ENCODE measurements at places on chromosomes 11 and 22. TPM values are rescaled to one million over a fixed set of nuclear protein-coding genes. Genes with fewer than 3 reads are reported as not detected.

DNA sequence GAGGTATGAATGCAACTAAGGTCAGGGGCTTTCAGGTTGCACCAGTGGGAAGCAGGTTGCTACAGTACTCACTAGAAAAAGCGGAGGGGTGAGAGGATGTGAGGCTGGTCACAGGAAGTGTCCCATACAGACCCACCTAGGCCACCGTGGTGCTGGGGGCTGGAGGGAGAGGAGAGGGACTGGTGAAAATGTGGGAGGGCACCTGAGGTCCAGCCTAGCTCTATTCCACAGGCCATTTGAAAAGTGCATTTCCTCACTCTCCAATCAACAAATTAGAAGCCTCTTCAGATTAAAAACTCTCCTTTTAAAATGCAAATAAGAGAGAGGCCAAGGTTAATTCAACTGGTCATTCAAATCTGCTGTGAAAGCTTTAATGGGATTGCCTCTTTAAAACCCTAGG lies 38.6 kb upstream of the NCAM1 start:
- DNase-seq, result no peak
- H3K4me1 ChIP-seq, result no peaks in the 10 kb centered on the region
- H3K4me3 ChIP-seq, result no peak overlapping the region
- H3K27me3 ChIP-seq, result no peaks in the 10 kb centered on the region
- H3K27ac ChIP-seq, result no peak overlapping the region
- H3K36me3 ChIP-seq, result no peaks in the 10 kb centered on the region

DNA sequence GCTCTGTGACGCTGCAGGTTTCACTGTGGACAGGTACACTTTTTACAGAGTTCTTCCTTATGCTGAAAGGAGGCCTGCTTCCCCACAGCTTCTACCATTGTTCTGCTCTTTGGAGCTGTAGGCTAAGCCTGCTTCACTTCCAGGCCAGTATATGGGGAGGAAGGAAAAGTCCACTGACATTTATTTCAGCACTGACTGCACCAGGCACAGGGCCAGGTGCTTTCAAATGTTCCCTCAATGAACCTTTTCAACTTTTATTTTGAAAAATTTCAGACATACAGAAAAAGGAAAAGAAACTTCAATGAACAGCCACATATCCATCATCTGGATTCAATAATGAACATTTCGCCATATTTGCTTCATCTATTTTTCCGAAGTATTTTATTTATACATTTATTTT lies 22.0 kb downstream of the POU2F3 start:
- H3K27me3 ChIP-seq, result no peaks in the 10 kb centered on the region
- no peaks in the 10 kb centered on the region for H3K36me3 ChIP-seq
- no peak overlapping the region for H3K4me3 ChIP-seq

DNA sequence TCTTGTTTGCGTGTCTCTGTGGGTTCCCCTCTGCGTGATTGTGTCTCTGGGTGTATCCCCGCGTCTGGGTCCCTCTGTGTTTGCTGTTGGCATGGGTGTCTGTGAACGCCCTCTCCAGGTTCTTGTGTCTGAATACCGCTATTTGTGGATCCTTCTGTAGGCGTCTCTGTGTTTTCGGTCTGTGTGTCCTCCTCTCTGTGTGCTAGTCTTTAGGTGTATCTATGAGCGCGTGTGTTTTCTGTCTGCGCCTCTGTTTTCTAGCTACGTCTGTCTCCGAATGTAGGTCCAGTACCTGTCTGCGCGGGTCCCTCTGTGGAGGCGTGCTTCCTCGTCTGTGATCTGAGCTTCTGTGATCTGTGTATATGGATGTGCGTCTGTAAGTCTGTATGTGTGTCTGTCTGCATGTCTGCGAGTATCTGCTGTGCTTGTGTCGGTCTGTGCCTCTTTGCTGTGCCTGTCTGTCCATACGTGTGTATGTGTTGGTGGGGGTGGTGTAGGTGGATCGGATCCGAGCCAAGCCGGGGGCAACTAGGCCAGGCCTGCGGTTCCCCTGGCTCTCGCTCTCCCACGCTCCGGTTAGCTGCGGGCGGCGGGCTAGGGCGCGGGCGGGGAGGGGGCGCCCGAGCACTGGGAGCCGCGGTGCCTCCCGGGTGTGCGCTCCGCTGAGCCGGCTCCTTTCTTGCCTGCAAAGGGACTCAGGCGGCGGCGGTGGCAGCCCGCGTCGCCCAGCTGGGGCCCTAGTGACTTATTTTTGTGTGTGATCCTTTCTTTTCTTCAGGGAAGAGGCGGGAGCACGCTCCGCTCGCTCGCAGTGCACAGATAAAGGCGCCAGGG lies 105.3 kb upstream of the E2F8 start:
- H3K36me3 ChIP-seq, result no peaks in the 10 kb centered on the region
- peak overlapping the region; percentile 64 for H3K4me3 ChIP-seq
- H3K4me1 ChIP-seq, result peaks cover 8% of the 10 kb centered on the region
- H3K27ac ChIP-seq, result no peak overlapping the region
- H3K27me3 ChIP-seq, result no peaks in the 10 kb centered on the region
- no peak for DNase-seq

DNA sequence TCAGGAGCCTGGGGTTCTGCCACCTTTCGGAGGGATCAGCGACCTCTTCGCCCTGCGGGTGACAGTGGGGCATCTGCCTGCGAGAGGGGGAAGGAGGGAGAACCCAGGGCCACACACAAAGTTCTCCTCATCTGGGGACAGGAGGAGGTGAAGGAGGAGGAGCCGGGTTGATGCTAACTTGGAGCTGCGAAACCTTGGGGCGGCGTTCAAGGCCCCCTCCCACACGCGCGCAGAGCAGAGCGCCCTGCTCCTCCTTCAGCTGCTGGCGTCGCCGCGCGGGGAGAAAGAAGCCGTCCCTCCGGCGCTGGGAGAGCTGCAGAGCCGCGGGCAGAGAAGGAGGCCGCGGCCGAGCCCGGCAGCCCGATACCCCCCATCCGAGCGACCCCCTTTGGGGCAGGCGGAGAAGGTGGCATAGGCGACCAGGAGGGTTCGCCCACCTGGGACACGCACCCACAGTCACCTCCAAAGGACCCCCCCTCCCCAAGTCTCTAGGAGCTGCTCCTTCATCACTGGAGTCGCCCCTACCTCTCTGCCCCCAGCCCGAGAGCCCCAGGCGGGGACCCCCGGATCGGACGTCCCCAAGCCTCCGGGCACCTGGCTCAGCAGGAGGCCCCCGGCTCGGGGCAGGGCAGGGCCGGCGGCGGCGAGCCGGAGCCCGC lies at the start of gene RASD2:
Gene RASD2, plus strand, starts transcription at position 237 of the 659 bp plus-strand sequence. CDS start 5,979 bp downstream, outside the sequence.
- H3K36me3 ChIP-seq, result no peaks in the 10 kb centered on the region
- DNase-seq, result no peak
- H3K27me3 ChIP-seq, result no peaks in the 10 kb centered on the region
- H3K4me1 ChIP-seq, result peaks cover 13% of the 10 kb centered on the region

- H3K27ac ChIP-seq, result no peak overlapping the region
- no peaks in the 10 kb centered on the region for H3K27me3 ChIP-seq
- H3K4me1 ChIP-seq, result peaks cover 59% of the 10 kb centered on the region
- DNase-seq, result no peak
- H3K4me3 ChIP-seq, result no peak overlapping the region
Measured at GRCh38 chr11:73135346-73136284, 6.5 kb downstream of the FCHSD2 start.

DNA sequence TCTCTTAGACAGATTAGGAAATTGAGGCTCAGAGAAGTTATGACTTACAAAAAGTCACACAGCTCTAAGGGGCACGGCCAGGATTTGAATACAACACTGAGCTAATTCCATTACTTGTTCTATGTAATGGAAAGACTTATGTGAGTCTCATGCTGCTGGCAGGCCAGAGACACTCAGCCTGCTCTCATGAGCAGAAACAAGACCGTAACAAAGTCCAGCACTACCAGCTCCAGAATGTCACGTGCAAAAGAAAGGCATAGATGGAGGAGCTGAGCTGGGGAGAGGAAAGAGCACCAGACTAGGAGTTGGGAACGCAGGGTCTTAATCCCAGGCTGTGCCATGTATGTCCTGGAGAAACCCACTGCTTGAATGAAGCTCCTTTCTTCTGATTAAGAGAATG lies 1.8 kb downstream of the CHRDL2 start:
- H3K4me3 ChIP-seq, result no peak overlapping the region
- no peak for DNase-seq
- no peak overlapping the region for H3K27ac ChIP-seq
- H3K27me3 ChIP-seq, result no peaks in the 10 kb centered on the region

- H3K27me3 ChIP-seq, result no peaks in the 10 kb centered on the region
- H3K4me3 ChIP-seq, result no peak overlapping the region
- H3K27ac ChIP-seq, result no peak overlapping the region
- H3K4me1 ChIP-seq, result no peaks in the 10 kb centered on the region
Measured at GRCh38 chr11:64597671-64598101, 6.7 kb downstream of the SLC22A12 start.

- no peaks in the 10 kb centered on the region for H3K27me3 ChIP-seq
- no peaks in the 10 kb centered on the region for H3K4me1 ChIP-seq
- no peak overlapping the region for H3K4me3 ChIP-seq
- no peaks in the 10 kb centered on the region for H3K36me3 ChIP-seq
Measured at GRCh38 chr11:60389279-60389910, 6.9 kb upstream of the MS4A14 start.

DNA sequence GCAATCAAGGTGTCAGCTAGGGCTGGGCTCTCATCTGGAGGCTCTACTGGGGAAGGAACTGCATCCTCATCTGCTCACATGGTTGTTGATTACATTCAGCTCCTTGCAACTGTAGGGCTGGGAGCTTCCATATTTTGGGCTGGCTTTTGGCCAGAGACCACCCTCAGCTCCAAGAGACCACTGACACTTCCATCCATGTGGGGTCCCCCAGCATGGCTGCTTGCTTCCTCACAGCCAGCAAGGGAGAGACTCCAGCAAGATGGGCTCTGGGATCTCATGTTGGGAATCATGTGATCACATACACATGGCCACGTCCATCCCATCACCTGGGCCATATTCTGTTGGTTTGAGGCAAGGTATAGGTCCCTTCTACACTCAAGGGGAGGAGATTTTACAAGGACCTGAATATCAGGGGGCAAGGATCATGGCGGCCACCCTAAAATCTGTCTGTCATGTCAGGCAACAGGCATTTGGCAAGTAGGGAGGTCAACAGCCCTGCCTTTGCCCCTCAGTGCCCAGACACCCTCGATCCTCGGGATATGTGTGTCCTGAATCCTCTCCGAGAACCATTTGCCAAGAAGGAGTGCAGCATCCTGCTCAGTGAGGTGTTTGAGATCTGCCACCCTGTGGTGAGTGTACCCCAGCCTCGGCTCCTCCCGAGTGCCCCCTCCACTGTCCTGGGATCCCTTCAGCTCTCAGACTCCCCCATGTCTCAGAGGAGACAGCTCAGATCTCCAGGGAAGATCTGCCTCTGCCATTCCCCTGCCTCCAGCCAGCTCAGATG lies 48.7 kb downstream of the OTOG start:
- H3K4me1 ChIP-seq, result no peaks in the 10 kb centered on the region
- H3K4me3 ChIP-seq, result no peak overlapping the region
- H3K27ac ChIP-seq, result no peak overlapping the region
- no peak for DNase-seq
- H3K27me3 ChIP-seq, result no peaks in the 10 kb centered on the region
- no peaks in the 10 kb centered on the region for H3K36me3 ChIP-seq

- no peaks in the 10 kb centered on the region for H3K27me3 ChIP-seq
- H3K4me3 ChIP-seq, result no peak overlapping the region
- no peaks in the 10 kb centered on the region for H3K4me1 ChIP-seq
- no peak for DNase-seq
Measured at GRCh38 chr22:34326901-34327300, 406.6 kb upstream of the LARGE1 start.

- H3K36me3 ChIP-seq, result peaks cover 38% of the 10 kb centered on the region
- no peak for DNase-seq
- no peaks in the 10 kb centered on the region for H3K27me3 ChIP-seq
- peak overlapping the region; percentile 92 for H3K27ac ChIP-seq
- H3K4me3 ChIP-seq, result peak overlapping the region; percentile 76
- H3K4me1 ChIP-seq, result peaks cover 68% of the 10 kb centered on the region
Measured at GRCh38 chr22:31085493-31085824, 4.3 kb downstream of the SMTN start.

DNA sequence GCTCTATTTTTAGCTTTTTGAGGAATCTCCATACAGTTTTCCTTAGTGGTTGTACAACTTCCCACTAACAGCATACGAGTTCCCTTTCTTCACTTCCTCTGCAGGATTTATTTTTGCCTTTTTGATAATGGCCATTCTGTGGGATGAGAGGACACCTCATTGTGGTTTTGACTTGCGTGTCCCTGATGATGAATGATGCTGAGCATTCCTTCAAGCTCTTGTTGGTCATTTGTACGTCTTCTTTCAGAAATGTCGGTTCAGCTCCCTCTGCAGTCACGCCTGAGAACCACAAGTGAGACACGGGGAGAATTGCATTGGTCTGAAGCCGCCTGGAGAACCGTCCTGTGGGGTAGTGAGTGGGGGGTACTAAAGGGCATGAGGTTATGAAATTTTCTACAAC lies 2.0 kb upstream of the KRTAP5-10 start:
- no peaks in the 10 kb centered on the region for H3K27me3 ChIP-seq
- H3K4me1 ChIP-seq, result no peaks in the 10 kb centered on the region
- DNase-seq, result no peak
- H3K27ac ChIP-seq, result no peak overlapping the region
- no peak overlapping the region for H3K4me3 ChIP-seq

- peaks cover 9% of the 10 kb centered on the region for H3K36me3 ChIP-seq
- peaks cover 59% of the 10 kb centered on the region for H3K4me1 ChIP-seq
- no peak for DNase-seq
Measured at GRCh38 chr22:20550851-20551744, 43.7 kb downstream of the MED15 start.

DNA sequence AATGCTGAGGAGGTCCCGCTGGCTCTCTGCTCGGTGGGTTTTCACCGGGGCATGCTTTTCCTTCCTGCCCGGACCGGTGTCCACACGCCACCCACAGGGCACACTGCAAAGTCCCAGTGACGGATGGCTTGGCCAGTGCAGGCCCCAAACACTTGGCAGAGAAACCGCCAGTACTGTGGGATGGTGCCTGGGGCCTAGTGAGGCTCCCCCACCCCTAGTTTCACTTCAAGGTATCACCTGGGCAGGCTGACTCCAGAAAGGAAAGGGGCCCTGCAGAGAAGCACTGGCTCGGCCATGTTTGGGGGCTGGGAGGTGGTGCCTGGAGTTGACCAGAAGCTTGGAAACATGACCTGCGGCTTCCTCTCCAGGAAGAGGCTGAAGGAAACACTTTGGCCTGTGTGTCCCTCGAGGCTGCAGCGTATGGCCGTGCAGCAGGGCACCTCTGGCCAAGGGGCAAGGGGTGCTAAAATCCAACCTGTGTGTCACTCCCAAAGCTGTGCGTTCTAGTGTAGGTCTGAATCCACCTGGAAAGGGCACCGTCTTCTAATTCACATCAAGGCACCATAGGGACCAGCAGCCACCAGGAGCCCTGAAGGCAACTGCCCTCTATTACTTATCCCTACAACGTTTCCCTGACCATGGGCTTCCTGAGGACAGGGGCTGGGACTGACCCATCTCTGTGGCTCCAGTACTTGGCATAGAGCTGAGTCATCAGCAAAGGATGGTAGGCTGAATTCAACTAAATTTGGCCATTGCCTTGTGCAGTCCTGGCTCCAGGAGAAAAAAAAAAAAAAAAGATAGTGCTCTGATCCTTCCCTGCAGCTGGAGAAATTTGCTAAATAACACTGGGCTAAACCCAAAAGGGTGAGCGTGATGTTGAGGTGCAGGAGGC lies 22.6 kb downstream of the TPBGL start:
- no peaks in the 10 kb centered on the region for H3K36me3 ChIP-seq
- no peaks in the 10 kb centered on the region for H3K4me1 ChIP-seq
- no peaks in the 10 kb centered on the region for H3K27me3 ChIP-seq
- H3K4me3 ChIP-seq, result no peak overlapping the region

TBX10 gene
- total RNA-seq, result not detected

MMP11 gene
- 2.0 TPM for total RNA-seq

ADAMTS8 gene
- 17.6 TPM for total RNA-seq

DSCAML1 gene
- total RNA-seq, result 0.21 TPM

DDTL gene
- not detected for total RNA-seq

HEPN1 gene
- not detected for total RNA-seq

TYMP gene
- 90.4 TPM for total RNA-seq

PATE4 gene
- not detected for total RNA-seq

DHCR7 gene
- total RNA-seq, result 17.6 TPM

NPAT gene
- 18.8 TPM for total RNA-seq

OR2AG1 gene
- not detected for total RNA-seq

PLA2G3 gene
- total RNA-seq, result not detected

MMP20 gene
- not detected for total RNA-seq
